ENCODE measurements at places on chromosomes 2 and 18.
A peak's percentile ranks its signal among the peaks of the same experiment; 100 is the strongest.

- no peak for DNase-seq
These were observed 64.7 kb downstream of the FAM228A start for GRCh38 chr2:24239553-24239952.

DNA sequence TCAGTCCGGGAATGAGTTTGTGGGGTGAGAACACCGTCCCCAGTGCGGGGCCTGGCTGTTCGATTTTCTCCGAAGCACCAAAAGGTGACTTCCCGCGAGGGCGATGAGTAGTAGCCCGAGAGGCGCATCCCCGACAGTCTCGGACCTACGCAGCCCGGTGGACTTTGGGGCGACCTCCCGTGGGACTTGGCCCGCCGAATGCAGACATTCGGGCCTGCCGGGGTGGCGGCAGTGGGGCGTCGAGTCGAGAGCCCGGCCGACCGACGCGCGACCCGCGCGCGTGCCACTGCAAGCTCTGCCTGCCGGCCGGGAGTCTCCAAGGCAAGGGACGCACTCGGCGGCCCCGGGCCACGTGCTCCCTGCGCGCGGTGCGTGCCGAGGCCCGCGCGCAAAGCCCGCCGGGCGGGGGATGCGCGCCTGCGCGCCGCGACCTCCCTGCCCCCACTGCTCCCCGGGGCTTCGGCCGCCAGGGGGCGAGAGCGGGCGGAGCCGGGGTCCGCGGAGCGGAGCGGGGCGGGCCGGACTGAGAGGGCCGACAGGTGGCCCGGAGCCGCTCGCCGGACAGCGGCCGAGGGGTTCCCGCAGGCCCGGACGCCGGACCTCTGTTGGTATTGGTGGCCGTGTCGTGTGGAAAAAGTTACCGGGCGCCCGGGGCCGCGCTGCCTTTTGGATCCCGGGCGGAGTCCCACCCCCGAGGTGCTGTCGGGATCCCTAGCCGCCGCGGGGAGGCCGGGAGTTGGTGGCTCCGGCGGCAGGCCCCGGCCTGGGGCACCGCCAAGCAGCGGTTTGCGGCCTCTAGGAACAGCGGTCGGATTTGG lies 1.9 kb downstream of the PTMA start:
- DNase-seq = peak; percentile 85

- no peak for DNase-seq
These were observed 539.4 kb downstream of the ZNF804A start for GRCh38 chr2:185137700-185138099.

DNA sequence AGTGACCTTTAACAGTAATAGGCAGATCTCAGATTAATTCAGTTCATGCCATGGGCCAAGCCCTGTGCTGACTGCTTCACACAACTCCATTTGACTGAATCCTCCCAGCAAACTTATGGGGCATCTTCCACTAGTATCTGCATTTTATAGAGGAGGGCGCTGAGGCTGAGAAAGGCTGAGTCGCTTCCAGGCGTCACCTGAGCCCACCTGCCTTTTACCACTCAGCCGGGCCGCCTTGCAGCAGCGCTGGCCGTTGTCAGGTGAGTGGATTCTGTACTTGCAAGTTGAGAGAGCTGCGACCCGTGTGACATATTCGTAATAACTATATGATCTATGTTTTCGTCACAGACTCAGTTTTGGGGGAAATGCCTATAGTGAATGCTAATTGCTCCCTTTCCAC lies 59.3 kb upstream of the B3GNT7 start:
- no peak for DNase-seq

- DNase-seq = no peak
These were observed 190.4 kb upstream of the CRIM1 start for GRCh38 chr2:36165132-36165531.

DNA sequence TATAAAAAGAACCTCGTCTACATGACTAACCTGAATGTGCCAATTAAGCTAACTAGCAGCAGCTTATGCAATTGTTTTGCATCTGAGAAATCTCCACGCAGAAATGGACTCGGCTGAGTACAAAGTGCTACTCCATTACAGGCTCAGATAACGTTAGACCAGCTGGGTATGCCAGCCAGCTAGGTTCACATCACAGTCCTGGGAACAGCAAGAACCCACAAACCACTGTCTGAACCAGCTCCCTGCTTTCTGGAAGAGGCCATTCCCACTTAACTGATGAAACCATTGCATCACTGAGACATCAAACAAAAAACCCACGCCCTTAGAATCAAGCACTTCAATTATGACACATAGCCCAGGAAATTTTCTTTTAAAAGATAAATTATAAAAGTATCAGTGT lies 202.7 kb downstream of the CYRIA start:
- no peak for DNase-seq

DNA sequence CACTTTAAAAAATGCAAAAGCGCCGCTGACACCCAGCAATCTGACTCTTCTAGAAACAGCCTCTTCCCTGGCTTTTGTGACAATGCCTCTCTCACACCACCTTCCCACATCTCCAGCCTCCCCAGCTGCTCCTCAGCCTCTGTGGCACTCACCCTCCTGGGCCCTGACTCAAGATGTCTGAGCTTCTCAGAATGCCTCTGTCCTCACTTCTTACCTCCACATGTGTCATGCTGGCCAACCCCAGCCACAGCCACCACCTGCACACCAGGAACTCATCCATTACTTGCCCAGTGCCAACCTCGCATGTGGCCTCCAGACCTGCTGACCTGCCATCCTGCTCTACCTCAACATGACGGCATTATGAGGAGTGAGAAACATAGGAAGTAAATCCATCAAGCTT lies 249.8 kb upstream of the RAB6C start:
- no peak for DNase-seq

DNA sequence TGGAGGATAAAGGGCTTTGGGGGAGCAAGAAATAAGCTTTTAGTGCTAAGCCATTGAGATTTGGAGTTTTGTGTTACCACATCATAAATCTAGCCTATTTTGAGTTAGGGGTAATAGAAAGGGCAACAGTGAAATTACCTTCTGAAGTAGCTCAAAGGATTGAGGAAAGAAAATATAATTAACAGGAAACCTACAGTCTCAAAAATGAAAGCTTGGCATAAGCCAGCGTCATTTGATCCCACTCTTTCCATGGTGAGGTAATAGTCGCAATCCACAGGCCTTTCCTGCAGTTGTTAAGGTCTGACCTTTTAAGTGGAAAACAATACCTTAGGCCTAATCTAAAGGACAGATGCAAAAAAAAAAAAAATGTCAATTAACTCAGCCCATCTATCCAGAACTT lies 182.7 kb downstream of the UXS1 start:
- DNase-seq = no peak

- no peak for DNase-seq
These were observed 35.4 kb downstream of the HJURP start for GRCh38 chr2:233818639-233819621.

GRCh38 chr2:97747716-97748115 lies 34.3 kb downstream of the ZAP70 start:
- peak; percentile 47 for DNase-seq

DNA sequence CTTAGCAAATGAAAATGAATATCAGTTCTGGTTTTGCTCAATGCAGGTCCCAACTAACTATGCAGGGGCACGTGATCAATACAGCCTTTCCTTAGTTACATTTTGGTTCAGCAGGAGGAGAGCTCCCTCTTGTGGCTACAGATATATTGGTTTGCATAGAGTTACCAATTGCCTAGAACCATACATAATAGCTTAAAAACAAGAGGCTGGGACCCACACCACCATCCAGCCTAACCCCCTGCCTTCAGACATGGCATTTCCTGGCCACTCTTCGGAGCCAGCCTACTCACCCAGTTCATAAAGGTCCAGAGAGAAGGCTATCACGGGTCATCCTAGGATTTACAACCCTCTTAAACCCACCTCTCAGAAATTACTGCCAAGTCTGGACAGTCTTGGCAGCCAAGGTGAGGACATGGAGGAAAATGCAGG lies 10.5 kb downstream of the CCDC93 start:
- DNase-seq = peak; percentile 84

GRCh38 chr2:1572638-1573037 lies 159.4 kb downstream of the TPO start:
- peak; percentile 65 for DNase-seq

Data from EH (cell line).